ENCODE measurements at places on chromosomes 12 and 14.

DNA sequence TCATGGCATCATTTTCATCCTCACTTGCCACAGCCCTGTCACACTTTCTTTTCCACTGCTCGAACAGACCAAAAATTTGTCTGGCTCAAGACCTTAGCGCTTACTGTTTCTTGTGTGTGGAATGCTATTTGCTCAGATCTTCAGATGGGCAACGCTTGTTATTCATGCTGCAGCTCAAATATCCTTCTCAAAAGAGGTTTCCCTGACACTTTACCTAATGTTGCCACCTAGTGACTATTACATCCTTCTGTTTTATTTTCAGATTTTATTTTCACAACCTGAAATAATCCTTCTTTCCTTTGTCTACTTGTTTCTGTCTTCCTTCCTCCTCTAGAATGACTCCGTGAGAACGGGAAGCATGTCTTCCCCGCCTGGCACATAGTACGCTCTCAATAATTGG lies 5.6 kb downstream of the FBXO33 start:
- DNase-seq, result peak; percentile 63

- DNase-seq, result no peak
Observed at GRCh38 chr12:5827591-5827990, 117.5 kb downstream of the ANO2 start.

GRCh38 chr14:67941456-67942018 lies 122.0 kb downstream of the RAD51B start:
- DNase-seq, result peak; percentile 61

DNA sequence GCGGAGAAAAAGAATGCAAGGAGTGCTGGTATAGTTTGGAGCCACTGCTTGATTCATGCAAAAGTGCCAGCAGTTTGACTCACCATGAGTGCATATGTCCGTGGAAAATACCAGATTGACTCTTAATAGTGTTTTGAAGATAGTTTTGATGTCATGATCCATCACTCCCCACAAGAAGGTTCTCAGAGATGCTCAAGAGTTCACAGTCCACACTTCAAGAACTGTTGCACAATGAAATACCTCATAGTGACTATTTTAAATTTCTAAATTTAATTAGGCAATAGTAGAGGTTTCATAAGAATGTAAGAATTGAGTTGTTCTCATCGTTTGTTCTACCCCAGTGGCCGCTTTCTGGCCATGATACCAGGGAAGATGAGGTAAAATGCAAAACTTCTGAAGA lies 286.6 kb upstream of the RGS6 start:
- DNase-seq, result no peak
